IMR-90 (cell line): ENCODE measurements at places on chromosomes 3 and 15.
A peak's percentile ranks its signal among the peaks of the same experiment; 100 is the strongest.

GRCh38 chr15:64667736-64668161 lies 107.6 kb downstream of the RBPMS2 start:
- DNase-seq, result peak; percentile 86

DNA sequence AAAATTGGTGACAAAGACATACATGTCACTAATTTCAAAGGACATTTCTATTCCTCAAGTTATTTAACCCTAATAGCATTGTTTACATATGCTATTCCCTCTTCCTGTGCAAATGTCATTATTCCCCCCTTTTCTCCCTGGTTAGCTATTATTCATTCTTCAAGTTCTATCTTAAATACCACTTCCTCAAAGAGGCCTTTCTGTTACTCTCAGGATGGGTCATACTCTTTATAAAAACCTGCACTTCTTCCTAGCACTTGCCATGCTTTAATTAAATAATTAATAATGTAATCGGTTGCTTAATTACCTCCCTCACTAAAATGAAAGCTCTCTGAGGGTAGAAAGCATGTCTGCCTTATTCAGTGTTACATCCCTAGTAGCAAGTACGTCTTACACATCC lies 88.5 kb downstream of the XRN1 start:
- DNase-seq, result no peak

GRCh38 chr15:37094915-37095711 lies 5.2 kb downstream of the MEIS2 start:
- no peak for DNase-seq

GRCh38 chr3:45079715-45080114 lies 53.6 kb downstream of the CLEC3B start:
- no peak for DNase-seq

DNA sequence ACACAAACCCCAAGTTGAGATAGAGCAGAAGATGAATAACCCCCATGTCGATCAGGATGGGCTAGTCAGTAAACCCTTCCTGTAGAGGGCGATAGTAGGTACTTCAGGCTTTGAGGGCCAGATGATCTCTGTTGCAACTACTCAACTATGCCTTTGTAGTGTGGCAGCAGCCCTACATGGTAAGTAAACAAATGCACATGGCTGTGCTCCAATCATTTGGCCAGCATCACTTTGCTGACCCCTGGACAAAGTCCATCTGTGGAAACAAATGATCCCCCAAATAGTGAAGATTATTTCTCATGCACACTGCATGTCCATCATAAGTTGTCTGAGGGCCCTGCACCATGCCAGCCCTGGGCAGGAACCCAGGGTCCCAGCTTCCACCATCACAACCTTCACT lies 402.2 kb upstream of the PROK2 start:
- DNase-seq, result no peak

DNA sequence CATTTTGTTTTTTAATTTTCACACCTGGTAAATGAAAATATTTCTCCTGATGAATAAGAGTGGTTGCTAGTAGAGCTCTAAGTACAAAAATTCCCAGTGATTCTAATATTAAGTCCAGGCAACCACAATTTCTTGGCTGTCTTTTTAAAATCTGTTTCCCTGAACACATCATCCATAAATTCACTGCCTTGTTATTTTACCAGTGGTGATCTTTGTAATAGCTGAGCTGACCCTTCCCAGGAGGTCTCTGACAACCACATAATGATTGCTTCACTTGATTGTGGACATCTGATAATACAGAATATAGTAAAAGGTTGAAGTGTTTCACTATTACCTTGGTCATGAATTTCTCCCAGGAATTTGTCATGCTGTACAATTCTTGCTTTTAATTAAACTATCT lies 13.9 kb upstream of the TOP2B start:
- DNase-seq, result no peak

DNA sequence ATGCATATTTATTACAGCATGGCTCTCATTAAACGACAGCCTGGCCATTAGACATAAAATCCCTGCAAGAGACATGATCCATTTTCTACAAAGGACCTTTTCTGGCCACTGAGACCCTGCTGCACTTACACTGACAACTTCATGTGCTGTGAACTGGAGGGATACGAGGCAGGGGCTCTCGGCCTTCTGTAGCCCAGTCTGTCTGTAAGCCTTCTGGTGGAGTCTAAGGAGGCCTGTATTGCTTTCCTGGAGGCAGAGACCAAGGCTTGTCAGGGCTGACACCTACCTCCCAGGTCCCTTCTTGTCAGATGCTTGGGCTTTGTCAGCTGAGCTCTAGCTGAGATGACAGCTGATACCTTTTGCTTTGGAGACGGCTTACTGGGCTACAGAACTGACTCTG lies 776.9 kb upstream of the ARPP21 start:
- DNase-seq, result no peak

GRCh38 chr3:111943533-111943932 lies 35.3 kb upstream of the ABHD10 start:
- DNase-seq, result peak; percentile 47

DNA sequence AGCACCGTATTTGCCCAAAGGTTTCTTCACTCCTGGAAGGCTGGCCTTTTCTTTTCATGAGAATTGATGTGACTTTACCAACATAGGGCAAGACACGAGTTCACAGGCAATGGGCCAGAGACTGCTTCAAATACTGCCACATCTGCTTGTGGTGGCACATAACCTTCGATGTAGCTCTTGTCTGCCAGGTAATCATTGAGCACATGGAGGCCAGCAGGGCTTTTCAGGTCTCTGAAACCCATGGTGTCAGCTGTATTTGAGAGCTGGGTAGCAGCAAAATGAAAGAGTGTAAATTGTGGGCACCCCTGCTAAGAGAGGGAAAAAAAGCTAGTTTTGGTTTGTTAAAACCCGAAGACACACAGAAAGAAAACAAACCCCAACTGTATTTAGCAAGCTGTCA lies 200.7 kb downstream of the NAALADL2 start:
- DNase-seq, result no peak

DNA sequence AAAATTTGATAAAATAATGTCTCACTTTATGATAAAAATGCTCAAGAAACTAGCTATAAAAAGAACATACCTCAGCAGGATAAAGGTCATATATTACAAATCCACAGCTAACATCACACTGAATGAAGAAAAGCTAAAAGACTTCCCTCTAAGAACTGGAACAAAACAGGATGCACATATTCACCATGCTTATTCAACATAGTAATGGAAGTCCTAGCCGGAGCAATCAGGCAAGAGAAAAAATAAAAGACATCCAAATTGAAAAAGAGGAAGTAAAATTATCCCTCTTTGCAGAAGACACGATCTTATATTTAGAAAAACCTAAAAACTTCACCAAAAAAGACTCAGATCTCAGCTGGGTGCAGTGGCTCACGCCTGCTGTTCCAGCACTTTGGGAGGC lies 34.0 kb downstream of the SENP7 start:
- no peak for DNase-seq

- DNase-seq, result no peak
Observed at GRCh38 chr3:11384074-11384473, 111.9 kb downstream of the ATG7 start.

GRCh38 chr3:117751651-117752050 lies 1042.1 kb downstream of the TUSC7 start:
- no peak for DNase-seq

GRCh38 chr3:37375184-37376127 lies 201.1 kb upstream of the LRRFIP2 start:
- no peak for DNase-seq

GRCh38 chr3:122942937-122943827 lies 84.4 kb downstream of the SEMA5B start:
- DNase-seq, result peak; percentile 40

DNA sequence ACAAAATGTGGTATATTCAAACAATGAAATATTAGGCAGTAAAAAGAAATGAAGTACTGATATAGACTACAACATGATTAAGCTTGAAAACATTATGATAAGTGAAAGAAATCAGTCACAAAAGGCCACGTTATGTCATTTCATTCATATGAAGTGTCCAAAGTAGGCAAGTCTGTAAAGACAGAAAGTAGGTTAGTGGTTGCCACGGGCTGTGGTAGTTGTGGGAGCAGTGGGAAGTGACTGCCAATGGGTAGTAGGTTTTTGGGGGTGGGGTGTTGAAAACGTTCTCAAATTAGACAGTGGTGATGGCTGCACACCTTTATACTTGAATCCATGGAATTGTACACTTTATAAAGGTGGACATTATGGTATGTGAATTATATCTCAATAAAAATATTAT lies 12.1 kb downstream of the GALNT15 start:
- DNase-seq, result no peak

DNA sequence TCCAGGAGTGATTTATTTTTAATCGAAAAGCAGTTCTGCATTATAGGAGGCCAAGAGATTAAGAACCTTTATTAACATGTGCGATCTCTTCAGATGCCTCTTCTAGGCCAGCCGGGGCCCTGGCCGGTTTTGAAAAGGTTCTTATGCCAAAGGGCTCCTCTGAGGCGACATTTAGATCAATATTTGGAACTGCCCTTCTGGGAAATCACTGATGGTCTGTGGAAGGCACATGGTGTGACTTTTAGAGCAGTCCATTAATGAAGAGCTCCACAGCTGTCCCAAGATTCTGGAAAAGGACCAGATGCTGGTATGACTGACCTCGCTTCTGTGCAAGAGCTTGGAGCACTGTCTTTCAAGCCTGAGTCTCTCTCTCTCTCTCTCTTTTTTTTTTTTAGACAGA lies 19.7 kb downstream of the MGLL start:
- no peak for DNase-seq

DNA sequence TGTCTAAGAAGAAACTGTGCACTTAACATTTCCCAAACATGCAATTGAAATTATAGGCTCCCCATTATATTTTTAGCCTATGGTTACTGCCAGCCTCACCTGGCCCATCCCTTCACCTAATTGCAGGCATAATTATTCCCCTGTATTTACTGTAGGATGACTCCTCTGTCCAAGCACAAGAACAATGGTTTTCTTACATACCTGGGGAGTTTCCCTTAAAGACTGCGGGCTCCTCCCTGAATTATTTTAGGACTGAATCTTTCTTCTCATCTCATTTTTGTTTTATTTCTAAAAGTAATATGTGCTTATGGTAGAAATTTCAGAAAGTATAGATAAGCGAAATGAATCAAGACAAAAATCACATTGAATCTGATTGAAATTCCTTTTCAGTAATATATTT lies 11.4 kb downstream of the TM4SF1 start:
- DNase-seq, result no peak

DNA sequence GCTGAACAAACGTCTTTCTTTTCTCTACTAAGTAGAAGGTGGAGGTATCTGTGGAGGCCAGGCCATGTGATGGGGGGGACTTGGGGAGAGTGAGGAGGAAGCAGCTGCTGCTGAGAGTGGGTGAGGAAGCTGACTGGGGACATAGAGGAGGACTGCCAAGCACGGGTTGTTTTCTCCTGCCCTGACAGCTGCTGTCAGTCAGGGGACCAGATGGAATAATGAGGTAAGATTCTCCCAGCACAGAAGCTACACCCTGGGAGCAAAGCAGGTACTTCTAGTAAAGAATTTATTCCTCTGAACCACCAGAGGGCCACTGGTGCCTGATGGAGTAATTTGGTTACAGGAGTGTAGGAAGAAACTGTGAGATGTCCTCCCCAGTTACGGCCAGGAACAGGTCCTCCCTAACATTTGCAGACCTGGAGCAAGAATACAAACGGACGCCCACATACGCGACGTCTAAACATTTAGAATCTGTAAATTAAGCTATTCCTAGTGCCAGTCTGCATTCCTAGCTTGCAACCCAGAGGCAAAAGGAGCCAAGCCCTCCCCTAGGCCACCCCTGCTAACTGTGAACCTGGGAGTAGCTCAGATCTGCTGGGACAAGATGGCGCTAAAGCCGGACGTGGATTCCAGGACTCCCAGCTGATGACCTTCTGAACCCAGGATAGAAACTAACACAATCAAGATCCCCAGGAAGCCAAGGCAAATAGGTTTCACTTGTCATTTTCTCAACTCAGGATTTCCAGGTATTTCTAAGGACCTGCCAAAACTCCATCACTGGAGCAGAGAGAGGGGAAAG lies 14.8 kb downstream of the CRYGS start:
- DNase-seq, result no peak
